ENCODE measurements at places on chromosomes 12 and 14. TPM values are rescaled to one million over a fixed set of nuclear protein-coding genes. Genes with fewer than 3 reads are reported as not detected.

KRT79 gene
- total RNA-seq, result 0.28 TPM

OTX2 gene
- not detected for total RNA-seq

NRL gene
- 0.45 TPM for total RNA-seq

BRF1 gene
- total RNA-seq, result 40.8 TPM

SCN8A gene
- total RNA-seq, result 5.7 TPM

CGRRF1 gene
- total RNA-seq, result 8.1 TPM

ALX1 gene
- total RNA-seq, result 0.09 TPM

HOXC10 gene
- total RNA-seq, result not detected

CLEC7A gene
- total RNA-seq, result 0.09 TPM

KRT8 gene
- total RNA-seq, result 20.7 TPM

PPM1H gene
- total RNA-seq, result 3.8 TPM

FAM90A1 gene
- not detected for total RNA-seq

TRPV4 gene
- total RNA-seq, result 0.75 TPM

CPNE6 gene
- total RNA-seq, result not detected

KSR2 gene
- 0.28 TPM for total RNA-seq

MAPKAPK5 gene
- total RNA-seq, result 29.3 TPM

SRGAP1 gene
- 2.0 TPM for total RNA-seq

MGAT4C gene
- not detected for total RNA-seq

PTCSC3 gene
- not detected for total RNA-seq

KRT5 gene
- 0.28 TPM for total RNA-seq

OR4E2 gene
- total RNA-seq, result not detected

GPR84 gene
- total RNA-seq, result not detected

RASAL1 gene
- total RNA-seq, result not detected

TGFB3 gene
- 4.0 TPM for total RNA-seq

Measured in endothelial cell of coronary artery (primary cell).